ENCODE measurements at places on chromosomes 5 and 9.

DNA sequence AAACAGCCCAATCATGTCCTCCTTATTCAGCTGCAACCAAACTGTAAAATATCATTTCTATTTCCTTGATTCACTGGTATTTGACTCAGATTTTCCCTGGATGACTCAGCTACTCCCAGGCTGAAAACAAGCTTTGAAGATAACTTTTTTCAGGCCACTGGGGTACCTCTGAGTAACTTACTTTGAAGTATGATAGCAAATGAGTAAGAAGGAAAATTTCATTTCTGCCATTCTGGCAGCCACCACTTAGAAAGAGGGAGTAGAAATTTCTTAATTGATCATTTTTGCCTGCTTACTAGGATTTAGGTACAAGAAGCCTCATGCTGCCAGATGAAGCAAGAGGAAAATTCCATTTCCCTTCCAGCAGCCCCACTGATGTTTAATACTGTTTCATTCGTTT, 247.4 kb downstream of the PRELID2 start:
- DNase-seq, result no peak

GRCh38 chr5:32283539-32284377, 29.0 kb downstream of the MTMR12 start:
- DNase-seq, result no peak

GRCh38 chr5:130479045-130479804, 575.0 kb downstream of the CHSY3 start:
- DNase-seq, result no peak

GRCh38 chr5:75051217-75051751, 1.1 kb downstream of the GCNT4 start:
- no peak for DNase-seq

DNA sequence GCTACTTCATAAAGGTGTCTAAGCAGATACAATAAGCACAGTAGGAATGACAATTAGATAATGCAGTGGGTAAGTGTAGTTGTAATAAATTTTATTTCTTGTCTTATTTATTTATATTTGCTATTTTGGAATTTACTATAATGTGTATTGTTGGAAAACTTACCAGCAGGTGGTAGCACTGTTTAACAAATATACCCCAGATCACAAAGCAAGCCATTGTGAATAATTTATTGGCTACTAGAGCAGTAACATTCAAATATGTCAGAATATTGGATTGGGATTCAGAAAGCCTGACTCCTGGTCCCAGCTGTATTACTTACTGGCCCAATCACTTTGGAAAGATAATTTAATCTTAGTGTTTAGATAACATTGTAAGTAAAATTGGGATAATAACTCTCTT, 78.0 kb downstream of the ISOC1 start:
- no peak for DNase-seq

DNA sequence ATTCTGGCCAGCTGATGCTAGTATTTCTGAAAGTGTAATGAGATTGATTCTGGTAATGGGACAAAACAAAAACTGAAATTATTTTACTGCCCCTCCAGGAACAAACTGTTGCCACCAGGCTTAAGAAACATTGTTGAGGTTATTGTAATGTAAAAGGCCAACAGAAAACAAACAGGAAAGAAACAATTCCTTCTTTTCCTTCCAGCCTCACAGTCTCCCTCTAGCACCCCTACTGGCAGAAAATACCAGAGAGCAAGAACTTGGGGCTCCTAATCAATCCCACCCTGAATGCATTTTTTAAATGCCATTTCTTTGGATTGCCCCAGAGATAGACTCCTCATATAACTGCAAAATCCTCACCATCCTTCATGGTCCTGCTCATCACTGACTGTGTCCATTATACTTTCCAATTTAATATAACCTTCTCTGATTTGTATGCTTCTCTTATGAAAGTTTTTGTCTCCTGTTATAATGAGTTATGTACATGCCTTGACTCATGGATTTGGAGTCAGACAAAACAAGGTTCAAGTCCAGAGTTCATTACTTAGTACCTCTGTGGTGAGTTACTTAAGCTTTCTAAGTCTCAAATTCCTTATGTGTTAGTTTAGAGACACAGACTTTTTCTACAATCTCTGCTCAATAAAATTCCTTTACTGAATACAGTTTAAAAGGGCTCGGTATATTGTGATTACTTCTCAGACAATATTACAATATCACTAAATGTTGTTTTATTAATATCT, 157.9 kb upstream of the FBN2 start:
- no peak for DNase-seq

DNA sequence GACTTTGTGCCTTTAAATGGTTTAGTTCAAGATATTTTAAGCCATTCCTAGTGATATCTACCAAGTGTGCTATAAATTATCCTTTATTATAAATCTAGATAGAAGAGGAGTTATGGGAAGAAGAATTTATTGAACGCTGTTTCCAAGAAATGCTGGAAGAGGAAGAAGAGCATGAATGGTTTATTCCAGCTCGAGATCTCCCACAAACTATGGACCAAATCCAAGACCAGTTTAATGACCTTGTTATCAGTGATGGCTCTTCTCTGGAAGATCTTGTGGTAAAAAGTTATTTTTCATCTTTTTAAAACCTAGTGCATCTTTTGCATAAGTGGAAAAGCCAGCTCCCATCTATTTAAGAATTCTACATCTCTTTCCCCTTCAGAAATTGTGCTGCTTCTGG, 18.6 kb downstream of the SLC23A1 start:
- no peak for DNase-seq

DNA sequence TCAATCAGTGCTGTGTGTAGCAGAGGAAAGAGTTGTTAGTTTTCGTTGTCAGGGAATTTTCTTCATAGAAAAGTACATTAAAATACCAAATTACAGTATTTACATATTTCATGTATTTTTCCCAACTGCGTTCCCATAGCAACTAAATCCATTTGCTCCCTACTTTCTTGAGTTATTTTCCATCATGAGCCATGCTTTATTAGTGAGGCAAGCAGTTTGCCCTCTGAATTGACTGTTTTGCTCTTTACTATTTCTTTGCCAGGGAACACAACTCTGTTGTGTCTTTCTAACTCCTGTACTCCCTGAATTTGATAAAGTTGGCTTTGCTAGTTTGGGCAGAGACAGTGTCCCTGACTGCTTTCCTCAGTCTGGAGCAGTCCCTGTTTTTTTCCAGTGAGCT, 276.2 kb upstream of the SLC30A5 start:
- DNase-seq, result no peak

Data from stimulated activated CD8-positive, alpha-beta memory T cell treated with anti-CD3 and anti-CD28 coated beads, Interleukin-2, amount 100 ng/mL, for 1 hour (primary cell).